ENCODE measurements at places on chromosomes 3 and 15. TPM values are rescaled to one million over a fixed set of nuclear protein-coding genes. Genes with fewer than 3 reads are reported as not detected.

- H3K27me3 ChIP-seq, result peaks cover 10% of the 10 kb centered on the region
- no peaks in the 10 kb centered on the region for H3K36me3 ChIP-seq
- H3K27ac ChIP-seq, result no peak overlapping the region
- H3K4me3 ChIP-seq, result no peak overlapping the region
- H3K4me1 ChIP-seq, result no peaks in the 10 kb centered on the region
Observed at GRCh38 chr3:43867436-43868072, 176.8 kb downstream of the ABHD5 start.

GRCh38 chr3:16379838-16380237 is 114.8 kb downstream of the OXNAD1 start:
- H3K4me3 ChIP-seq, result no peak overlapping the region
- H3K4me1 ChIP-seq, result peaks cover 90% of the 10 kb centered on the region
- peaks cover 78% of the 10 kb centered on the region for H3K36me3 ChIP-seq
- DNase-seq, result no peak

- peaks cover 19% of the 10 kb centered on the region for H3K4me1 ChIP-seq
- no peak overlapping the region for H3K27ac ChIP-seq
- no peaks in the 10 kb centered on the region for H3K36me3 ChIP-seq
- H3K4me3 ChIP-seq, result peak overlapping the region; percentile 76
Observed at GRCh38 chr3:66037986-66038369, 740 bp downstream of the MAGI1 start.

DNA sequence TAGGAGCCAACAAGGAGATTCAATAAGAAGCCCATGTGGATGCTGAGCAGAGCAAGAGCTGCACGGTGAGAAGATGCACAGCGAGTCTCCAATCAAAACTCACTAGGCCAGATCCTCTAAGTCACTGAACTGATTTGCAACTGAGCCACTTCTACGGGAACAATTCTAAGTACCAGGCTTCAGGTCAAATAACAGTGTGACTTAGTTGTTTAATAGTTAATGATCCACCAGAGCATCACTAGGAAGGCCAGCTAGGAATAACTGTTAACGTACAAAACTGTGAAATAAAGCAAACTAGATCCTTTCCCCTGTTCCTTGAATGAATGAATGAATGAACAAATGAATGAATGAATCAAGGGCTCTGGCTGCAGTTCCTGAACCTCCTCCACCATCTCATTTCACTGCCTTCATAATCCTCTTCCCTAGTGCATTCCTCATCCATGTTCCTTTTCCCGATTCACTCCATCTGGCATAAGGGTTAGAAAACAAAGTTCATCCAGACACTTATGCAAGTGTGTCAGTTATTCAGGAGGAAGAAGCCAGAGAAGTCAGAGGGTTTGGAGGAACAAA is 59.7 kb downstream of the ATP8B4 start:
- DNase-seq, result no peak
- no peak overlapping the region for H3K4me3 ChIP-seq
- H3K36me3 ChIP-seq, result no peaks in the 10 kb centered on the region
- H3K4me1 ChIP-seq, result peaks cover 16% of the 10 kb centered on the region
- H3K27ac ChIP-seq, result peak overlapping the region; percentile 30
- H3K27me3 ChIP-seq, result peaks cover 12% of the 10 kb centered on the region

DNA sequence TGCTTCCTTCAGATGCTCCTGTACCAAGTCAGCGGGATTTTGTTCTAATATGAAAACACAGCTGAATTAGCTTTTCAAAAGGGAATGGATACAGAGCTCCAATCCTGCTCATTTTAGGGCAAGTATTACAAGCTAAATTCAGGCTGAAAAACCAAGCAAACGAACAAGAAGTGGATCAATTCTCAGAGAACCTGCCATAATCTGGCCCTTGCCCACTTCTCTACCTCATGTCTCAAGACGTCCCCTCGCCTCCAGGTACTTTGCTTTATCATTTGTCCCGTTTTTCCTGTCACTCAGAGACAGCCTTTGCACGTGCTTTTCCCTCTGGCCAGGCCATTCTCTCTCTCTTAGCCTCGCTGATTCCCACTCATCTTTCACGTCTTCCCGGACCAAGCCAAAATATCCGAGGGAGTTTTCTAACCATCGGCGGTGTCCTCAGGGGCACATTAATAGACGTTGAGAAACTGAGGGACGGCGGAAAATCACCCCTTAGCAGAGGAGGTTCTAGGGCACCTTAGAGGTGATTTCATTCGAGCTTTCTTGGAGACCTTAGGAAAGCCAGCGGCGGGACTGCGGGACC is 654 bp downstream of the SUSD5 start:
- peaks cover 5% of the 10 kb centered on the region for H3K4me1 ChIP-seq
- no peaks in the 10 kb centered on the region for H3K36me3 ChIP-seq
- no peak overlapping the region for H3K4me3 ChIP-seq

DNA sequence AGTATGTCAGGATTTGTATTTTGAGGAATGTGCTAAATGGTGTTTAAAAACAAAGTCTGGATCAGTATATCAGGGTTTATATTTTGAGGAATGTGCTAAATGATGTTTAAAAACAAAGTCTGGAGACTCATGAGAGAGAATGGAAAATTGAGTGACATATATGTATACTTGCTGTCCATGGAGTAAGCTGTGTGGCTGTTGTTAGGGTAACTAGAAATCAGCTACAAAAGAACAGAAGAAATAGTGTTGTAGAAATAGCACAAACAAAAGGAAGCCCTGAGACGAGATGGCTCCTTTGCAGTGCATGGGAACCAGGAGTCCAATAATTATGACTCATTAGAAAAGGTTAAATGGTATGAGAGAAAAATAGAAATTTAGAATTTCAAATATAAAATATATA is 282.7 kb upstream of the MANF start:
- no peak overlapping the region for H3K4me3 ChIP-seq
- H3K36me3 ChIP-seq, result peaks cover 1% of the 10 kb centered on the region
- H3K27me3 ChIP-seq, result peaks cover 2% of the 10 kb centered on the region
- H3K4me1 ChIP-seq, result peaks cover 5% of the 10 kb centered on the region
- no peak overlapping the region for H3K27ac ChIP-seq

- H3K27ac ChIP-seq, result no peak overlapping the region
- DNase-seq, result no peak
- peaks cover 17% of the 10 kb centered on the region for H3K27me3 ChIP-seq
- H3K36me3 ChIP-seq, result no peaks in the 10 kb centered on the region
Observed at GRCh38 chr3:24689353-24689752, 194.7 kb upstream of the THRB start.

GRCh38 chr3:48708481-48708889 is 8.5 kb downstream of the IP6K2 start:
- no peak overlapping the region for H3K4me3 ChIP-seq
- H3K36me3 ChIP-seq, result peaks cover 43% of the 10 kb centered on the region
- DNase-seq, result peak; percentile 35
- H3K4me1 ChIP-seq, result peaks cover 51% of the 10 kb centered on the region
- H3K27ac ChIP-seq, result peak overlapping the region; percentile 65

DNA sequence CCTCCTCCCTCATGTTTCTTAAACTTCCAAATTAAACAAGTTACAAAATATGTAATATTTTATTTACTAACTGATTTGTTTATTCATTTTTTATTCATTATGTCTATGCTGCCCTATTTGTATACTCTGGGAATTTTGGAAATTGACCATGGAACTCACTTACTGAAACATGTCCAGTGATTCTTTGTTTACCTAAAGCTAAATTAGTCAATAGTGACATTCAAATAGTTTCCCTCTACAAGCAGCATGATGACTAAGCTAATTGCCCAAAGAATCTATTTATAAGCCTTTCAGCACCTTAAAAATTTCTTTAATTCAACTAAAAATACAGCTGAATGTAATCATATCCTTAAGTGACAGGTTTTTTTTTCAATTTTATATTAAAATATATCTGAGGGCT is 437.7 kb downstream of the SI start:
- H3K36me3 ChIP-seq, result no peaks in the 10 kb centered on the region
- no peak overlapping the region for H3K27ac ChIP-seq
- H3K4me1 ChIP-seq, result no peaks in the 10 kb centered on the region
- H3K27me3 ChIP-seq, result no peaks in the 10 kb centered on the region

- no peaks in the 10 kb centered on the region for H3K4me1 ChIP-seq
- no peak overlapping the region for H3K4me3 ChIP-seq
- no peak overlapping the region for H3K27ac ChIP-seq
- H3K36me3 ChIP-seq, result no peaks in the 10 kb centered on the region
Observed at GRCh38 chr3:166484470-166484869, 647.2 kb upstream of the BCHE start.

DNA sequence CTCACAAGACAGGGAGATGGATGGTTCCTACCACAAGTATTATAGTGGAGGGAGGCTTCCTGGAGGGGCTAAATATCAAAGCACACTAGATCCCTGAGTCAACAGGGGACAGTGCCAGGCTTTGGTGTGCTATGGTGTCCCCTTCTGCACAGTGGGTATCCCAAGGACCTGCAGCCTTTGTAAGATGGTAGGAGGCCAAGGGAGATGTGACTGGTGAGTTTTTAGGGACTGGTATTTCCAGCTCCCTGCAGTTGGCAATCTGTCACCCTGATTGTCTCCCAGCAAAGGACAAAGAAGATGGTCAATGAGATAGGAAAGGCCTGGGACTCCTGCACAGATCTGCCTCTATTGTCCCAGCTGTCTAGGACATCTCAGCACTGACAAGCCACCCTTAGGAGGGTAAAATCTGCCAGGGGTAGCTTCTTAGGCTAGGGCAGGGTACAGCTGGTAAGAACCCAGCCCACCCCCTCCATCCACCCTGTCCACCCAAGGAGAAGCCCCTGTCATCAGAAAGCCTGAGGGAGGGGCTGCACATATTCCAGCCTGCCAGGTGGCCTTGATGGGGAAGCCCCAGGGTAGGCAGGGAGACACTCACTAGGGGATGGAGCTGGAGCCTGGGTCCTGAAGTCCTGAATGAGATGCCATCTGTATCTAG is 631 bp downstream of the CYP1A1 start:
- H3K4me1 ChIP-seq, result peaks cover 13% of the 10 kb centered on the region
- H3K27ac ChIP-seq, result no peak overlapping the region
- H3K36me3 ChIP-seq, result no peaks in the 10 kb centered on the region
- H3K4me3 ChIP-seq, result peak overlapping the region; percentile 59
- no peak for DNase-seq

GRCh38 chr15:96037584-96037983 is 292.9 kb upstream of the NR2F2 start:
- DNase-seq, result no peak
- no peak overlapping the region for H3K27ac ChIP-seq
- peaks cover 3% of the 10 kb centered on the region for H3K4me1 ChIP-seq
- H3K27me3 ChIP-seq, result peaks cover 44% of the 10 kb centered on the region

DNA sequence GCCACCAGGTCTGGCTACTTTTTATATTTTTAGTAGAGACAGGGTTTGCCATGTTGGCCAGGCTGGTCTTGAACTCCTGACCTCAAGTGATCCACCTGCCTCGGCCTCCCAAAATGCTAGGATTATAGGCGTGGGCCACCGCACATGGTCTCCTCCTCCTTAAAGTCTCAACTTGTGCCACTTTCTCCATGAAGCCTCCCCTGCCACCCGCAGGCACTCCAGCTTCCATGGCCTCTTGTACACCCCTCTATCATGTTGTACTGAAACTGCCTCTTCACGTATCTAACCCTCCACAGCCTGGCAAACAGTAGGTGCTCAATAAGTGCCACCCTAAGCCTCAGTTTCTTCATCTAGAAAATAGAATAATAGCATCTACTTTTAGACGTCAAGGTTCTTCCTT is 39.9 kb downstream of the ISG20 start:
- no peak overlapping the region for H3K27ac ChIP-seq
- H3K4me1 ChIP-seq, result no peaks in the 10 kb centered on the region
- H3K4me3 ChIP-seq, result no peak overlapping the region
- no peaks in the 10 kb centered on the region for H3K36me3 ChIP-seq

GRCh38 chr3:134917631-134918030 is 122.6 kb downstream of the EPHB1 start:
- no peak overlapping the region for H3K4me3 ChIP-seq
- peaks cover 4% of the 10 kb centered on the region for H3K27me3 ChIP-seq
- no peak overlapping the region for H3K27ac ChIP-seq
- no peaks in the 10 kb centered on the region for H3K36me3 ChIP-seq
- DNase-seq, result no peak

- DNase-seq, result no peak
- H3K27ac ChIP-seq, result peak overlapping the region; percentile 20
- H3K36me3 ChIP-seq, result no peaks in the 10 kb centered on the region
- no peak overlapping the region for H3K4me3 ChIP-seq
Observed at GRCh38 chr15:63920504-63921175, 86.9 kb upstream of the HERC1 start.

DNA sequence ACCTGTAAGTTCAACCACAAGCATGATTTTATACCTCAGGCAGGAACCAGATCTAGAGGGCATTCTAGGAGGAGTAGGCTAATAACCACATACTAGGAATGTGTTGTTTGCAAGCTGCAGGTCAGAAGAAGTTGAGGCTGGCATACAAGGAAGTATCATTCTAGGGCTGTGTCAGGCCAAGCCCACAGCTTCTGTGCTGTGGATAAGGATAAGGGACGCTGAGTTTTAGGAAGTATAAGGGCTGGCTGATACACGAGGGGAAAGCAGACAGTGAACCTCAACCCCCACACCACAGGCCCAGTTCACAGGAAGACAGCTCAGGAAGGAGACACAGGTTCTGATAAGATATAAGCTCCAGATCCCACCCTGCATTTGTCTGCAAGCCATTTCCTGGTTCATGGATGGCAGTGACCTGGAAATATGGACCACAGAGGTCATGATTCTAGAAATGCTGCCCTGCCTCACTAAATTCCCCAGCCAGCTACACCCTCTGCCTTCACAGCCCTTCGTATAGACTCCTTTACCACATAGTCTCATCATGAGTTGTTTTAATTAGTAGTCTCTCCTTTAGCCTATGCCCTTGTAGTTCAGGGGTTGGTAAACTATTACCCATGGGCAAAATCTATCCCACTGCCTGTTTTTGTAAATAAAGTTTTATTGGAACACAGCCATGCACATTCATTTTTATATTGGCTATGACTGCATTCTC is 260.7 kb downstream of the OPA1 start:
- no peaks in the 10 kb centered on the region for H3K4me1 ChIP-seq
- no peak overlapping the region for H3K4me3 ChIP-seq
- no peak for DNase-seq
- H3K36me3 ChIP-seq, result no peaks in the 10 kb centered on the region

DNA sequence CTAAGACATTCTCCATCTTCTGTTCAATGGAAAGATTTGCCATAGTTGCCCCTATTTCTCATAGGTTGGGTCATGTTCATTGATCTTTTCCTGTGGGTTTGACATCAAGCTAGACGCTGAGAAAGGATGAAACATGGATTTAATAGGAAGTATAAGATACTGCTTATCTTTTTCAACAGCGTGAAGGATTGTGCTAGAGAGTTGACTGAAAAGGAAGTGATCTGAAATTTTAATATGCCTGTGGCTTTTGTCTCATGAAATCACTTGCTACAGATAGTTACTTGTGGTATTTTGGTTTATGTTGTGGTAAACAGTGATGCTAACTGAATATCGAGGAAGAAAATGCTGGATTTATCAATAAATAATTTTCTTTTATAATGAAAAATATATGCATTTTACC is 442.9 kb downstream of the EDEM1 start:
- DNase-seq, result no peak
- H3K27ac ChIP-seq, result no peak overlapping the region
- H3K27me3 ChIP-seq, result no peaks in the 10 kb centered on the region
- no peak overlapping the region for H3K4me3 ChIP-seq
- H3K36me3 ChIP-seq, result no peaks in the 10 kb centered on the region
- no peaks in the 10 kb centered on the region for H3K4me1 ChIP-seq

SLC15A2 gene
- total RNA-seq, result 0.59 TPM

HES1 gene
- total RNA-seq, result 0.40 TPM

PPP1R14D gene
- total RNA-seq, result not detected

FNDC3B gene
- total RNA-seq, result 14.2 TPM

PLCH1 gene
- 0.16 TPM for total RNA-seq

TEX264 gene
- total RNA-seq, result 35.3 TPM

XCR1 gene
- total RNA-seq, result not detected

RPL29 gene
- 2,071 TPM for total RNA-seq

MB21D2 gene
- total RNA-seq, result 2.2 TPM
